ENCODE measurements at places on chromosomes 5 and 9. TPM values are rescaled to one million over a fixed set of nuclear protein-coding genes. Genes with fewer than 3 reads are reported as not detected.

- H3K27ac ChIP-seq = no peak overlapping the region
- no peaks in the 10 kb centered on the region for H3K4me1 ChIP-seq
- no peak for DNase-seq
- H3K4me3 ChIP-seq = no peak overlapping the region
These were observed 121.8 kb downstream of the C5orf15 start for GRCh38 chr5:133846478-133847226.

DNA sequence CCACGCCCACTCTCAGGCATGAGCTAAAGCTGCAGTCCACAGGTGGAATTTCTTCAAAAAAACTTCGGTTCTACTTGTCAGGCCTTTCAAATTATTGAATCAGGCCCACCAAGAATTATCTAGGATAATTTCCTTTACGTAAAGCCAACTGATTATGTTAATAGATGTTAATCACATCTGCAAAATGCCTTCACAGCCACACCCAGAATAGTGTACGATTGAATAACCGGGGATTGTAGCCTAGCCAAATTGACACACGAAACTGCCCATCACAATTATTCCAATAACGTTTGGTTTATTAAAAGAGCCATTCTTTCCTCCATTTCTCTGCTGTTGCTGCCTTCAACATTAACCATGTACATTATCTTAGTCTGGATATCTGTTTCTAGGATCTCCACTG is 148.7 kb downstream of the NR3C1 start:
- DNase-seq = no peak
- H3K27me3 ChIP-seq = no peaks in the 10 kb centered on the region
- no peak overlapping the region for H3K27ac ChIP-seq
- no peak overlapping the region for H3K4me3 ChIP-seq

Gene N4BP3
- total RNA-seq = 3.4 TPM

Gene ADAMTSL1
- total RNA-seq = 0.57 TPM

GRCh38 chr5:116076496-116076895 is 8.3 kb upstream of the COMMD10 start:
- no peaks in the 10 kb centered on the region for H3K27me3 ChIP-seq
- H3K27ac ChIP-seq = no peak overlapping the region
- no peaks in the 10 kb centered on the region for H3K36me3 ChIP-seq
- H3K4me3 ChIP-seq = no peak overlapping the region
- no peaks in the 10 kb centered on the region for H3K4me1 ChIP-seq

Gene UGT3A2
- total RNA-seq = not detected

Gene EQTN
- not detected for total RNA-seq

GRCh38 chr9:90946982-90947381 is 145.4 kb downstream of the SYK start:
- no peak overlapping the region for H3K27ac ChIP-seq
- H3K4me1 ChIP-seq = no peaks in the 10 kb centered on the region
- no peak for DNase-seq
- no peaks in the 10 kb centered on the region for H3K27me3 ChIP-seq

DNA sequence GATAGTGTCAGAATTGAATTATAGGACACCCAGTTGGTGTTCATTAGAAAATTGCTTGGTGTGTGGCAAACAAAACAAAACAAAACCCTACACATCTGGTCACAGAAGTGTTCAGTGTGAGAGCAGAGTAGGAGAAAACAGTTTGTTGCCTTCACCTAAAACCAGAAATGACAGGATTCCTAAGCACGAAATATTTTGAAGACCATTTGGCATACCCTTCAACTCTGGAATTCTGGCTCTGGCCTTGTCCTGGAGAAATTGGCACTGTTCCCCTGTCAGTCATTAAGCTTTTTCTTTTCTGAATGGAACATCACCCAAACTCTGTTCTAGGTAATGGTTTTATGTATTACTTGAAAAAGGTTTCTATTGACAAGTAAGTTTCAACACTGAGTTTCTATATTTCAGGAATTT is 110.2 kb upstream of the PCA3 start:
- no peaks in the 10 kb centered on the region for H3K27me3 ChIP-seq
- no peaks in the 10 kb centered on the region for H3K36me3 ChIP-seq
- DNase-seq = no peak

DNA sequence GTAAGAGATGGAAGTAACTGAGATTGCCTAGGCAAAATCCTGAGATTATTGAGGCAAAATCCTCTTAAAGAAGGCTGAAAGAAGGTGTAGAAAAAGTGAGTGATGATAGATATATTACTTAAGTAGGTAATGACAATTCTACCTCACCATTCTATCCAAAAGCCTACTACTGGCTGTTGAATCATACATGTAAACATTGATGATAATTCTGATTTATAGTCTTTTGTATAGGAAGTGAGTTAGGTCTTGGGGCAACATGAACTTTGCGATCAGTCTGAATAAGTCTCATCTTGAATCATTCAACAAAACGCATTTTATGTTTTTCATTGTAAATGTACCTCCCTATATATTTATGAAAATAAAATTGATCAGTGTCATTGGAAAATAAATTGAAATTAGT is 99.6 kb downstream of the PARP8 start:
- no peaks in the 10 kb centered on the region for H3K27me3 ChIP-seq
- H3K36me3 ChIP-seq = no peaks in the 10 kb centered on the region
- no peaks in the 10 kb centered on the region for H3K4me1 ChIP-seq
- H3K27ac ChIP-seq = no peak overlapping the region
- DNase-seq = no peak

- peaks cover 20% of the 10 kb centered on the region for H3K4me1 ChIP-seq
- no peaks in the 10 kb centered on the region for H3K27me3 ChIP-seq
- H3K27ac ChIP-seq = no peak overlapping the region
- no peaks in the 10 kb centered on the region for H3K36me3 ChIP-seq
- no peak overlapping the region for H3K4me3 ChIP-seq
- DNase-seq = no peak
These were observed 108.7 kb upstream of the SSBP2 start for GRCh38 chr5:81859624-81860023.

Gene DAB2IP
- total RNA-seq = 47.1 TPM

Data from psoas muscle (tissue), 8 donors.